ENCODE measurements at places on chromosomes 5 and 9.

- DNase-seq = no peak
Measured at GRCh38 chr9:117662651-117663050, 41.6 kb upstream of the TLR4 start.

GRCh38 chr9:94802793-94803192, 76.3 kb downstream of the AOPEP start:
- DNase-seq = no peak

- no peak for DNase-seq
Measured at GRCh38 chr5:124182133-124182532, 564.3 kb downstream of the ZNF608 start.

- DNase-seq = peak; percentile 35
Measured at GRCh38 chr9:33881635-33882034, 64.7 kb downstream of the UBE2R2 start.

GRCh38 chr9:127148014-127148413, 25.6 kb upstream of the ANGPTL2 start:
- DNase-seq = no peak

- no peak for DNase-seq
Measured at GRCh38 chr5:107935645-107936044, 264.9 kb upstream of the EFNA5 start.

- DNase-seq = no peak
Measured at GRCh38 chr5:179193746-179194145, 133.6 kb downstream of the ZNF354C start.

DNA sequence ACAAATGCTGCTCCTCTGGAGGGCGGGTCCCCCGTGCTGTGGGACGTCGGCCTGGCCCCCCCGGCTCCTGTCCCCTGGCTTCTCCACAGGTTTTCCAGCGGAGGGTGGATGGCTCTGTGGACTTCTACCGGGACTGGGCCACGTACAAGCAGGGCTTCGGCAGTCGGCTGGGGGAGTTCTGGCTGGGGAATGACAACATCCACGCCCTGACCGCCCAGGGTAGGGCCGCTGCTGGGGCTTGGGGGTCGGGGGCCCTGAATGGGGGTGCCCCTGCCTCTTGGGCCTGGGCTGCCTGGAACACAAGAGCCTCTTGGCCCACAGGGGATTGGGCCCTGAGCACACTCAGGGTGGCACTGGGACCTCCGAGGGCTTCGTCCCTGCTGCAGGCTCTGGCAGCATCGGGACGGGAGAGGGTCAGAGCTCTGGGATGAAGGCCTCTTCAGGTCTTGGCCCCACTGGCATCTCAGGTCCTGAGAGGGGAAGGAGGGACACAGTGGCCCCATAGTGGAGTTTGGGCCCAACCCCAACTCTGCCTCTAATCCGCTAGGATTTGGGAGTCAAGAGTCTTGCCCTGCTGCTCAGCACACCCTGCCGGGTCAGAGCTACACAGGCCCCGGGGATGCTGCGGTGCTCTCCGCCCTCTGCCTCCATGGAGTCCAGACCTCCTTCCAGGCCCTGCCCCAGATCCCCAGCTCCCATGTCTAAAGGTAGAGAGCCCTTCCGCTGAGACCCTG, 5.2 kb downstream of the FCN2 start:
- DNase-seq = no peak

DNA sequence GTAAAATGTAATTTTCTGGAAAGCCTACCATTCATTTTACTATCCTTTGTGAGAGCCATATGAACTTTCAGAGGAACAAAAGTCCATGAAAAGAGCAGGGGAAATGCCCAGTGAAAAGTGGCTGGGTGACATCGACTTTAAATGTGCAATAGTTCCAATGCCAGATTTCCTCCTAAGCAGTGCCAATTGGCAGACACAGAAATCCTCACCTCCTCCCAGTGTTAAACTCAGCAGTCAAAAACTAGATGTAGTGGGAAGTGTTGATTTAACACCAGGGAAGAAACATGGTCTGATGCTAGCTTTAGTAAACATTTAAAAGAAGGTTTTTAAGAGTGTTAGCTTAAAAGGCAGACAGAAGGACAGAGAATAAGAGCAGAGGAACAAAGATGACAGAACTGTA, 2055.2 kb downstream of the MAT2B start:
- no peak for DNase-seq

DNA sequence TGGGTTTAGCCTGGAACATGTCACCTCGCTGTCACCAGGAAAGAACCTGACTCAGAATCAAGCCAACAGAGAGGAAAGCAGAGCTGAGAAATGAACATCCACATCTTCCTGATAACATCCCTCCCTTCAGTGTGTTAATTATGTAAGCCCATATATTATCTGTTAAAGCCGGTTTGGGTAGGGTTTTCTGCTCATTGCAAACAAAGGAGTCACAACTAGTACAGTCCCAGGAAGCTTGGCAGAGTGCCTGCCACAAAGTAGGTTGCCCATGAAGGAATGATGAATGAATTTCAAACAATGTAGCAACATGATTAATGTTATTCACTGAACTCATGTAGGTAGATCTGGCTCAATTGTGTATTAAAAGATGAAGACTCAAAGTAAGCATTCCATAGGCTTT, 10.4 kb upstream of the PPARGC1B start:
- DNase-seq = peak; percentile 19

GRCh38 chr9:133538851-133539833, 4.6 kb downstream of the ADAMTSL2 start:
- no peak for DNase-seq

GRCh38 chr9:8857926-8858595, 1058.5 kb upstream of the DMAC1 start:
- DNase-seq = peak; percentile 62

- DNase-seq = no peak
Measured at GRCh38 chr5:16229357-16229940, 49.9 kb upstream of the MARCHF11 start.

DNA sequence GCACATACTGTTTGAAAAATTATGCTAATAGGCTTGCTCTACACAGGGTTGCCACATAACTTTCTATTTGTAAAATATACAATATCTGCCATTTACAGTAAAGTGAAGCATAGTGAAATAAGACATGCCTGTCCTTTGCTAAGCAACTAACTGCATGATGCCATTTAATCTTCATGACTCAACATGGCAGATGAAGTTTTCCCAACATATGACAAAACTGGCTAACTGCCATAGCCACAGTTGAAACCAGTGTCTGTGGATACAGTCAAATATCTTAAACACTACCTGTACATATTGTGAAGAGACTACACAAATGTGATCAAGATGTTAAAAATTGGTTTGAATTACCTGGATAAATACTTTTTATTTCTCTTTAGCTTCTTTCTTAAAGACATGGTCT, 3.1 kb upstream of the DMAC1 start:
- DNase-seq = peak; percentile 19

GRCh38 chr5:172972552-172972951, 11.0 kb upstream of the ATP6V0E1 start:
- no peak for DNase-seq

- peak; percentile 26 for DNase-seq
Measured at GRCh38 chr9:16257604-16258003, 612.9 kb downstream of the BNC2 start.

- no peak for DNase-seq
Measured at GRCh38 chr5:150176745-150177477, 10.3 kb downstream of the CDX1 start.

GRCh38 chr5:104594850-104595249, 1032.3 kb upstream of the NUDT12 start:
- DNase-seq = no peak

DNA sequence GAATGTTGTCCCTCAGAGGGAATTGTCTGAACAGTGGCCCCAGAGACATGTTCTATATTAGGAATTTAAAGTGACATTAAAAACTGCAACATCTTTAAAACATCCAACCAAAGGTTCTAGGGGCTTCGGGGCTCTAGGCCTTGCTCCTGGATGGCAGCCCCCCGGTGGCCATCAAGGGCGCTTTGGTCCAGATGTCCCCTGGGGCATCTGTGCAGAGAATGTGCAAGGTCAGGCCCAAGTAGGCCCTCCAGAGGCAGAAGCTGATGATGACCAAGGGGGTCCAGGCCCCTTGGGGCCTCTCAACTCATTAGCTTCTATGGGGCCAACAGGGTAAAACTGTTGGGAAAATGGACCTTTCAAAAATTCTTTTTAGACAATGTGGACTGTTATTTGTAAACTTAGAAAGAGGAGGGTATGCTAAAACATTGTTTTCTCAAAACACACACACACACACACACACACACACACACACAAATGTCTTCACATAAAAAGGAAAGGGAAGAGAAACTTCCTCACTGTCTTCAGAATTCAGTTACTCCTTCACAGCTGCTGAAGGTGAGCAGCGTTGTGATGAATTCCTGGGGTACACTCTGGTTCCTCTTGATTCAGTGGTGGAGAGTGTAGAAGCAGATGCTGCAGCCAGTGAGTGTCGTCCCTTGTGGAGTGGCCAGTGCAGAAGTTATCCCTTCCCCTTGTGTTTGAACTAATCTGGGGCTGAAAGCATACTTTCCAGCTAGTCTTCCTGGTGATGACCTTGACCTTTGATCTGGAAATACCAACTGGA, 125.2 kb downstream of the WDR41 start:
- no peak for DNase-seq

- no peak for DNase-seq
Measured at GRCh38 chr9:532707-533106, 308.8 kb upstream of the DMRT1 start.

DNA sequence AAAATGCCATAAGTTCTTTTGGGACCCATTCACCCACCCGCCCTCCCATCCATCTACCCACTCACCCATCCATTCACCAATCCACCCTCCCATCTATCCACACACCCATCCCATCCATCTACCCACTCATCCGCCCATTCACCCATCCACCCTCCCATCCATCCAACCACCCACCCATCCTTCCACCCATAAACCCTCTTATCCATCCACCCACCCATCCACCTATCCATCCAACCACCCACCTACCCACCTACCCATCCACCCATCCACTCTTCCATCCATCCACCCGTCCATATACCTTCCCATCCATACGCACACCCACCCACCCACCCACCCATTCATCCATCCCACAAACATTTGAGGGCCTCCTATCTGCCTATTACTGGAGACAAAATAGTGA, 43.3 kb downstream of the MSX2 start:
- no peak for DNase-seq

- peak; percentile 71 for DNase-seq
Measured at GRCh38 chr9:84343111-84343521, 2.6 kb upstream of the SLC28A3 start.

GRCh38 chr9:137956039-137956438, 78.5 kb downstream of the CACNA1B start:
- DNase-seq = no peak

DNA sequence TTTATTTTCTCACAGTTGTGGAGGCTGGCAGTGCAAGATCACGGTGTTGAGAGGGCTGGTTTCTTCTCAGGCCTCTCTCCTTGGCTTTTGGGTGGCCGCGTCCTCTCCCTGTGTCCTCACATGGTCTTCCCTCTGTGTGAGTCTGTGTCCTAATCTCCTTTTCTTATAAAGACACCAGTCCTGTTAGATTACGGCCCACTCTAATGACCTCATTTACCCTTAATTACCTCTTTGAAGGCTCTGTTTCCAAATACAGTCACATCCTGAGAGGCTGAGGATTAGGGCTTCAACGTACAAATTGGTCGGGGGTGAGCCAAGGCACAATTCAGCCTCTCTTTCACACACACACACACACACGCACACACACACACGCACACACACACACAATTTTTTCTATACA, 73.0 kb downstream of the UGCG start:
- no peak for DNase-seq

GRCh38 chr5:113256671-113257452, 177.9 kb downstream of the TSSK1B start:
- DNase-seq = peak; percentile 68

- no peak for DNase-seq
Measured at GRCh38 chr9:120569556-120569955, 10.4 kb downstream of the CDK5RAP2 start.

DNA sequence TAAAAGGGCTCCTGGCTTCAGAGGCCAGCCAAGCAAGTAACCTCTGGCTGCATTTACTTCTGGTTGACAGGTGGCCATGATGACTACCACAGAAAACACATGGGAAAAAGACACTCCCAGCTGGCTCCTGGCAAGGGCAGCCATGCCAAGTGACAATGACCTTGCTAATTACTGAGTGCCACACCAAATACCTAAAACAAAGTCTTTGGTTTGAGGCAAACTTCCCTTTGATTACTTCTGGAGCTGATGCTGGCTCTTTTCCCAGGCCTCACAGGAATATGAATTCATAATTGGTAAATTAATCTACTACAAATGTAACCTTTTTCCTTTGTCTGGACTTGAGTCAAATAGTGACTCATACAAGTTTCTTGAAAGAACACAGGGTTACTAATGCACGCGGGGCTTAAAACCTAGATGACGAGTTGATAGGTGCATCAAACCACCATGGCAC, 61.0 kb downstream of the LPAR1 start:
- DNase-seq = peak; percentile 87

- no peak for DNase-seq
Measured at GRCh38 chr5:24135536-24135935, 509.2 kb downstream of the CDH10 start.

GRCh38 chr5:126818736-126819135, 41.8 kb downstream of the LMNB1 start:
- DNase-seq = no peak

GRCh38 chr5:87340716-87341115, 72.0 kb downstream of the CCNH start:
- no peak for DNase-seq

- DNase-seq = no peak
Measured at GRCh38 chr9:114035845-114036801, 42.0 kb downstream of the AMBP start.

GRCh38 chr5:131286400-131286715, 22.5 kb downstream of the CDC42SE2 start:
- DNase-seq = no peak

- DNase-seq = no peak
Measured at GRCh38 chr5:87329114-87329513, 61.4 kb downstream of the RASA1 start.

- DNase-seq = peak; percentile 7
Measured at GRCh38 chr5:103589357-103589756, 26.8 kb upstream of the NUDT12 start.

Measured in fibroblast of the aortic adventitia (primary cell).